C1 segment of cervical spinal cord (tissue), 14 donors: ENCODE measurements at places on chromosomes 4 and X.

DNA sequence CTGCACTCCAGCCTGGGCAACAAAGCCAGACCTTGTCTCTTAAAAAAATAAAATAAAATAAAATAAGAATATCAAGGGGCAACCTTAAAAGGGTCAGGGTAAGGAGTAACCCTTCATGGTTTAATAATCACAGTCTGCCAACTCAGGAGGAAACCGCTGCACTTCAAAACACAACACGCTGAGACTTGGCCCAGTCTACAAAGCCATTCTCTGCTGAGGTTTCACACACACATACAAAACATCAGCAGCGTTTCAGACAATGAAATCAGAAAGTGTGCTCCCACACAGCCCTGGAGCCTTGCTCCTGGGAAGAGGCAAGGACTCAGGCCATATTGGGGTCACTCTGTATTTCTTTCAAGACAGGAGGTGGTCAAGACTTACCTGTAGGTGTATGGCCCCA, 18.3 kb downstream of the SCARB2 start:
- DNase-seq, result no peak

- no peak for DNase-seq
Observed at GRCh38 chr4:73599182-73599581, 21.1 kb downstream of the RASSF6 start.

GRCh38 chr4:26542991-26543390, 40.9 kb upstream of the TBC1D19 start:
- no peak for DNase-seq

- no peak for DNase-seq
Observed at GRCh38 chrX:119389871-119390501, 9.2 kb upstream of the SLC25A43 start.

DNA sequence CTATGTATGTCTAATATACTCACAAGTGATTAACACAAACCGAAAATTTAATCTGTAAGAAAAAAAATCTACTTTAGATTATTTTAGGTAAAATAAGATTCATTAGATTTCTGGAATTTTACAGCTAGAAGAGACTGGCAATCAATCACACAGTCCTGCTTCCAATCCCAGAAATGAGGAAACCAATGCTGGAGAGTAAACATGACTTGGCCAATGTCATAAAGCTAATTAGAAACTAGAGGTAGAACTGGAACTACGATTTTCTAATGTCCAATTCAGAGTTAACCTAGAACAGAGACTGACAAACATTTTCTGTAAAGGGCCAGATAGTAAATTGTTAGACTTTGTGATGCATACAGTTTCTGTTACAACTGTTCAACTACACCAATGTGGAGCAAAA, 123.6 kb downstream of the CORIN start:
- DNase-seq, result no peak

GRCh38 chr4:120749445-120750151, 172.9 kb downstream of the PRDM5 start:
- DNase-seq, result no peak

- DNase-seq, result no peak
Observed at GRCh38 chr4:10207116-10207515, 90.5 kb upstream of the WDR1 start.

- DNase-seq, result no peak
Observed at GRCh38 chrX:148854306-148854705, 353.9 kb downstream of the AFF2 start.

- DNase-seq, result no peak
Observed at GRCh38 chr4:8708401-8709021, 115.9 kb downstream of the CPZ start.

GRCh38 chrX:97027384-97027922, 143.7 kb downstream of the RPA4 start:
- no peak for DNase-seq

GRCh38 chr4:159206427-159206871, 103.6 kb downstream of the RAPGEF2 start:
- DNase-seq, result no peak

DNA sequence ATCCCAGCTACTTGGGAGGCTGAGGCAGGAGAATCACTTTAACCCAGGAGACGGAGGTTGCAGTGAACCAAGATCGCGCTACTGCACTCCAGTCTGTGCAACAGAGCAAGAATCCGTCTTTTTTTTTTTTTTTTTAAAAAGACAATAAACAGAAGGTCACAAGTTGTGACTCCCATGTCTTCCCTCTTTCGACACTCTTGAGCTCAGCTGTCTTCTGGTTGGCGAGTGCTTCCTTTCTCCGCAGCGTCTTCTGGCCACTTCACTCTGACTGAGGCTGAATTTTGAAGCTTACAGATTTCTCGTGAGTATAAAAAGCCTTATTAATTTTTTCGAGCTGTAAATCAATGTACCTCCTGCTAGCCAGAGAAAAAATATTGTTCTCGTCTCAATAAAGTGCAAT, 124.9 kb downstream of the STOX2 start:
- no peak for DNase-seq

- DNase-seq, result no peak
Observed at GRCh38 chrX:49166914-49167739, 4.6 kb downstream of the MAGIX start.

DNA sequence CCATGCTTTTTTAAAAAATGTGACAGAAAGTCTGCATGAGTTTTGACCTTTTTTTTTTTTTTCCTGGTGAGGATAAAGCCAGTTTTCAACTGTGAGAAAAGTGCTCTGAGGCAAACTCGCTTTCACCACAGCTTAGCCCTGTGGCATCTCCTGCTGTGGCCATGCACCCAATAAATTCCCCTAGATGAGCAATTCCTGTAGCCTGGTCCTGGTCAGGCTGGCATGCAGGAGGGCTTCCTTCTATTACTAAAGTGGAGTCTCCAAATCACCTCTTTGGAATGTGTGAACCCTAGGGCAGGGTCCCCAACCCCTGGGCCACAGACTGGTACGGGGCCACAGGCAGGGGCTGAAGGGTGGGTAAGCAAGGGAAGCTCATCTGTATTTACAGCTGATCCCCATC, 265.4 kb downstream of the RAPGEF2 start:
- DNase-seq, result no peak

DNA sequence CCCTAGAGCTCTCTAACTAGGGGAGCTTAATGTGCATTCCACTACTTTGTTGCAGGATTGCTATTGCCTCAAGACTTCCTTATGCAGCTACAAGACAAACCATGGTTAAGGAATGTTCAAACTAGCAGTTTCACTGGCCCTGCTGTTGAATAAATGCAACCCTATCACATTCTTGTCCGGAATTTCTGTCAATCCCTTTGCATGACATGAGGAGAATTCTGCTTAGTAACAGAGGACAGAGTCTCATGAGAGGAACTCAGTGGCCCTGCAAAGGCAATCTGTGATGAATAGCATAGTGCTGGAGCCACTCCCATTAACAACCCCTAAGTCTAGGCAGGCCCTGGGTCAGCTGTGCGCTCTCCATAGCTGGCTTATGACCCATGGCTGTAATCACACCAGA, 30.7 kb upstream of the SGMS2 start:
- no peak for DNase-seq

GRCh38 chr4:146302822-146303221, 88.5 kb downstream of the REELD1 start:
- no peak for DNase-seq

GRCh38 chr4:128347930-128348660, 60.5 kb upstream of the PGRMC2 start:
- no peak for DNase-seq

DNA sequence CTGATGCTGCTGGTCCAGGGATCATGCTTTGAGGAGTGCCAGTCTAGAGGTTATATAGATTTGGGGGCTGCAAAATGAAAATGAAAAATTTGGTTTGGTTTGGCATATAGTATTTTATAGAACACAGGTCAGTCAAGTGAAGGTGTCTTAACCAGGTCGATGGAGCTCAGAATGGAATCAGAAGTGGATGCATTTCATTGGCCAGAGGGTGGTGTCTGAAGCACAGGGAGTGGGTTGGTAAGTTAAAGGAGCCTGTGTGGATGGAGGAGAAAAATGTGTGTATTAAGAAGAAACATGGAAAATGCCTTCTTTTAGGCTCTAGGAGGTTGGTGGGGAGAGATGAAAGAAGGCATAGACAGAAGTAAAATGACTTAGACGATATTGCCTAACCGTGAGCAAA, 8.6 kb downstream of the GALNT7 start:
- DNase-seq, result no peak

DNA sequence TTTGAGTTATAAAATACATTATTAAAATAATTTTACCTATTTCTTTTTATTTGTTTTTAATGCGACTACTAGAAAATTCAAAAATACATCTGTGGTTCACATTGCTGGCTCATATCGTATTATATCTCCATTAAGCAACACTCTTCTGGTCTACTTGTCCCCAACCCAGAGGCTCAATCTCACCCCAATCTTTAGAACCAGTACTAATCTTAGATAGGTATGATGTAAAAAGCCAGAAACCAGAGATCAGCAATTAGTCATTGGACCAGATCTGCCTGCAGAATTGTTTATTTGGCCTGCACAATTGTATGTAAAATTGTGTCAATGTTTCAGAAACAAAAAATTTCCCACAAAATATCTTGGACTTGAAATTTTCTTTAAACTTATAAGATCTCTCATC, 155.5 kb upstream of the BMP3 start:
- no peak for DNase-seq

DNA sequence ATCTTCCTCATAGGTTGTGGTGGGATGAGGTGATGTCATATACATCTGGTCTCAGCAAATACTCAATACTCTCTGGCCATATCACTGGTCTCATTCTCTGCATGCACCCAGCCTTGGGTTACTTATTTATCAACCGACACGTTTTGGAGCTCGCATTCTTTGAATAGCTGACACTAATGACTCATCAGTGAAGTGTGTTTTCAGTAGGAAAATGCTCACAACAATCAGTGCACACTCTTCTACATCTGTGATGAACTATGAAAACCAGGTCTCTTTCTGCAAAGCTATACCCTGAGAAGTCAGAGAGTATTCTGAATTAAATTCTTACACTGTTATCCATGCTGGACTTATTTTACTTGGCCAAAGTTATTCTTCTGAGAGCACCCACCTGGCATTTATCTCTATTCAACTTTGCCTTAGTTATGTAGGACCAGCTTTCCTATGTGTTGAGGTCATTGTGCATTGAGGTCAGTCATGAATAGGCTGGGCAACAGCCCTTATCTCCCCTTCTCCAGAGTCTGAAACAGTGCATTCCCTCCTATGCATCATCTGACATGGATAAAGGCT, 58.7 kb upstream of the DHX15 start:
- no peak for DNase-seq

GRCh38 chrX:70175338-70175737, 1.9 kb upstream of the DGAT2L6 start:
- DNase-seq, result no peak

GRCh38 chr4:180060159-180060889, 2182.9 kb upstream of the TENM3 start:
- no peak for DNase-seq

DNA sequence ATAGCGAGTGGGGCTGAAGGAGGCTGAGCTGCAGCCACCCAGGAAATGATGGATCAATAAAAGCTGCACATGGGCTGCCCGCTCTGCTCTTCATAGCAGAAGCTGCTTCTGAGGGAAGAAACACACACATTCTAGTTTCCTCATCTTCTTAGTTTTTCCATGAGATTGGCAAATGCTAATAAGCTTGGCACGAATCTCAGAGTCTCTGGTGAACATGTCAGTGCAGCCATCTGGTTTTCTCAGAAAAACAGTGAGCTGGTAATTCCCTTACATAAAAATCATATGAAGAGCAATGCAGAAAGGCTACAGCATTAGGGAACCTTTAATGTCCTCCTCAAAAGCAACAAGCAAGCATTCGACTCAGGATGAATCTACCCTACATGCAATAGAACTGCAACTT, 69.9 kb downstream of the GATB start:
- no peak for DNase-seq

DNA sequence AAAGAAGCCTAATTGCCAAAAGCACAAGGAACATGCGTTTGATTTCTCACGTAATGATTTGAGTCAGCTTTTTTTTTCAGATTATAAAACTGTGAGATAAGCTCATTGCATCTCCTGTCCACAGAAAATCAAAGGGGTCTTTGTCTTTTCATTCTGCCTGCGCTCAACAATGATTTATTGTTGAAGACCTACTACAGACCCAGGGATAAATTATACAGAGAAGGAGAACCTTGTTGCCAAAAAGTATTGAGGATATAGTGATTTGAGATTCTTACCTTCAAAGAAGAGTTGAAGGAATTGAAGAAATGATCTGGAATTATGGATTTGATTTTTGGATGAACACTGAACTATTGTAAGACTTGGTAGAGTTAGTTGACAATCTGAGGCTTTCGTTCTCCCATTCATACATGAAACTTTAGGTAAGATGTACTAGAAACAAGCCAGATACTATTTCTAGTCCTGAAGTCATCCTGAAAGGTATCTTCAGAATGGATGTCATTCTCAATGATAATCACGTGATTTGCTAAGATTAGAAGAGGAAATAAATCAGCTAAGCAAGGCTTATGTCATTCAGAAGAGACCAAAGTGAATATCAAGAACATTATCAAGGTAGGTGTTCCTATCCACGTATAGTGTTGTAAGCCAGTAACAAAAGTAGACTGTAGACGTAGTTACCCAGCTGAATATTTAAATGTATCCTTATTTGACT, 71.1 kb upstream of the SCOC start:
- no peak for DNase-seq

DNA sequence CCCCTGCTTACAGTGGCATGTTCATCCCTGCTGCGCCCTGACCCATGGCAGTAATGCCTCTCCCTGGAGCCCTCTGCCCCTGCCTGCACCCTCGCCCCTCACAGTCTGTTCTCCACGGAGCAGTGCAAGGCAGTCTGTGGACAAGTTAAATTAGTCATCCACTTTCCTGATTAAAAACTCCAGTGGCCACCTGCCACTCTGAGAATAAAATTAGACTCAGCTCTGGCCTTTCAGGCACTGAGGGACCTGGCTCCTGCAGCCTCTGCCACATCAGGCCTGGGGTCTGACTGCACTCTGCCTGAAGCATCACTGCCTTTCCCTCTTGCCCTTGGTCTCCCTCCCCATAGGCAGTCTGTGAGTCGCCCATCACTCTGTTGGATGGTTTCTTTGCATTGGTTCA, 53.6 kb downstream of the GRK4 start:
- no peak for DNase-seq

GRCh38 chr4:168794881-168795280, 215.2 kb downstream of the CBR4 start:
- no peak for DNase-seq

- DNase-seq, result no peak
Observed at GRCh38 chr4:149294601-149295000, 521.0 kb downstream of the IQCM start.

DNA sequence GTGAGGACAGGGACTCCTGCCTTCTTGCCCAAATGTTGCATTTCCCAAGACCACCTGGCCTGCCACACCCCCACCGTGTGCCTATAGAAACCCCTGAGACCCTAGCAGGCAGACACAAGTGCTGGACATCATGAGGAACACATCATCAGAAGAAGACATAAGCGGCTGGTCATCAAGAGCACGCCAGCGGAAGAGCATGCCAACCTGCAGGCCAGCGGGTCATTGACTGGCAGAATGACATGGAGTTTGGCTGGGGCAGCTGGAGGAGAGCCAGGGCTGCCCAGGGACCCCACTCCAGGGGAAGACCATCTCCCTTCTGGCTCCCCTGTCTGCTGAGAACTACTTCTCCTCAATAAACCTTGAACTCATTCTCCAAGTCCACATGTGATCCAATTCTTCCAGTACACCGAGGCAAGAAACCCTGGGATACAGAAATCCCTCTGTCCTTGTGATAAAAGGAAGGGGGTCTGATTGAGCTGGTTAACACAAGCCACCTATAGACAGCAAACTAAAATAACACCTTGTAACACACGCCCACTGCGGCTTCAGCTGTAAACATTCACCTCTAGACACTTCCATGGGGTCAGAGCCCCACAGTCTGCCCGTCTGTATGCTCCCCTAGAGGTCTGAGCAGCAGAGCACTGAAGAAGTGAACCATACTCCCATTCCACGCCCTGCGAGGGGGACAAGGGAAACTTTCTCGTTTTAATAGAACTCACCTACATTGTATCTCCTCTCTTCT, 164.8 kb upstream of the EMCN start:
- DNase-seq, result no peak
